Stimulated activated CD8-positive, alpha-beta memory T cell treated with anti-CD3 and anti-CD28 coated beads, Interleukin-4, amount 100 ng/mL, for 1 hour (primary cell): ENCODE measurements at places on chromosomes 1 and 21.

DNA sequence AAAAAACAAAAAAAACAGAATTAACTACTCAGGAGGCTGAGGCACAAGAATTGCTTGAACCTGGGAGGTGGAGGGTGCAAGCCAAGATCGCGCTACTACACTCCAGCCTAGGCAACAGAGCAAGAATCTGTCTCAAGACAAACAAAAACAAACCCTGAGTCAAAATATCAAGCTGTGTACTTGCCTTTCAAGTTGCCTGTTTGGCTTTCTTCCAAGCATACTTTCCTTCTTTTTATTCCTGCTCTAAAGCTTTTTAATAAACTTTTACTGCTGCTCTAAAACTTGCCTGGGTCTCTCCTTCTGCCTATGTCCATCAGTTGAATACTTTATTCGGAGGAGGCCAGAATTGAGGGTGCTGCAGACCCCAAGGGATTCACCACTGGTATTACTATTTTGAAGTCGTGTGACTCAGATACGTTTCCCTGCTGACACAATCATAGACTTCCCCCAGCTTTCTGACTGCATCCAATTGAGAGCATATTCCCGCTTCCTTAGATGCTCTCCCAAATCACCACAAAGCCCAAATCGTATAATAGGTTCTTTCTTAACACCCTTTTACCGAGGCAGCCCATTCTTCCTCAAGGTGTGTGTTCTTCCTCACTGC lies 3.5 kb upstream of the ACBD6 start:
- no peak for DNase-seq

DNA sequence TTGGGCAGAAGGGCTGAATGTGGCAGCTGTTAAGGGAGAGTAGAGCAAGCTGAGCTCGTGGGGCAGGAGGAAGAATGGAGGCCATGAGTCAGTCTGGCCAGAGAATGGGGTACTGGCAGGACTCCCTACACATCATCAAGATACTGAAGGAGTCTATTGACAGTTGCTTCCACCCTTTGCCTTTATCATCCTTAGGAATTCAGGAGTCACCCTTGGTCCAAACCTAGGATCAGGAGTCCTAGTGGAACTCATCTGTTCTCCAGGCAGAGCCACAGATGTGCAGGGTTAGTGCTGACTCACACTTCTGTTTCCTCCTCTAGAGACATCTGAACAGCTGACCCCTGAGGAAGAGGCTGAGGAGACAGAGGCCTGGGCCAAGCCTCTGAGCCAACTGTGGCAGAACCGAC lies 18.7 kb upstream of the ST3GAL3 start:
- no peak for DNase-seq

DNA sequence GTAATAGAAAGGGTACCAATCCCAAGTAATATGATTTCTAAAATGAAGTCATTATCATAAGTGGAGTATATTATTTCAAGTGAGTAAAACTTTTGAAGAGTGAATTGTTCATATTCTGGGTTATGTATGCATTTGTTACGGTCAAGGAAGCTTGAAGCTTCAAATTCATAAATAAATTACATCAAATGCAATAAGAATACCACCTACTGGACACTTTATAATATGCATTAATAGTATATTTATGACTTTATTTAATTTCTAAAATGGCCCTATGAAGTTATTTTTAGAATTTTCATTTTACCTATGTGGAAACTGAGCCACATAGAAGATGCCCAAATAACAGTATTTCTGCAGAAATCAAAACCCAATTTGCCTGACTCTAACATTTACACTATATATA lies 260.6 kb downstream of the SMYD3 start:
- DNase-seq, result no peak

GRCh38 chr1:31181515-31182343 lies 58.0 kb downstream of the NKAIN1 start:
- no peak for DNase-seq

DNA sequence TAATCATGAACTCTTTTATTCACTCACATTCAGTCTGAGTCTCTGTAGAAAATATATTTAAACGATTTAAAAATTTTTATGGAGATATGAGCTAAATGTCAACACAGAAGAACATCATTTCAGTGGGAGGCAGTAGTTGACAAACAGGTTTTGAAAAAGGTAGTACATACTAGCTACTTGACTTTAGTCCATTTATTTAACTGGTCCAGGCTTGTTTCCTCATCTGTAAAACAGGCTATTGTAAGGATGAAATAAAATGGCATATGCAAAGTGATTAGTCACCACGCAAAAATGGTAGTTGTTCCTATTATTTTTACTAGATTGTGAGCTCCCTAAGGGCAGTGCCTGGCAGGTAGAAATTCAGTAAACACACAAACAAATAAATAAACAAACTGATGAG lies 75.2 kb downstream of the NTPCR start:
- no peak for DNase-seq
